ENCODE measurements at places on chromosomes 1 and 21.

GRCh38 chr1:39799770-39800470, 11.3 kb upstream of the BMP8B start:
- peak; percentile 74 for DNase-seq

GRCh38 chr1:104636581-104636980, 886.9 kb downstream of the AMY1C start:
- no peak for DNase-seq

GRCh38 chr1:220045356-220046051, 801 bp downstream of the EPRS1 start:
- DNase-seq = no peak

DNA sequence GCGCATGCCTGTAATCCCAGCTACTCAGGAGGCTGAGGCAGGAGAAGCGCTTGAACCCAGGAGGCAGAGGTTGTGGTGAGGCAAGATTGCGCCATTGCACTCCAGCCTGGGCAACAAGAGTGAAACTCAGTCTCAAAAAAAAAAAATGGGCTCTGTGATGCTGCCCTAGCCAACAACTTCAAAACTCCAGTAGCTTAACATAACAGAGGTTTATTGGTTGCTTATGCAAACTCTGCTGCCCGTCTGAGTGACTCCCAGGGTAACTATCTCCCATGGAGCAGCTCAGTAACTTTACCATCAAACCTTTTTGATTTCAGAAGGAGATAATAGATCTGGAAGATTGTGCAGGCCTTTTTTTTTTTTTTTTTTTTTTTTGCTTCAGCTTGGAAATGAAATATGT, 18.9 kb upstream of the ITLN2 start:
- no peak for DNase-seq

- no peak for DNase-seq
Observed at GRCh38 chr1:54643736-54644135, 2.1 kb downstream of the MROH7 start.

GRCh38 chr1:74714429-74715235, 18.2 kb downstream of the CRYZ start:
- no peak for DNase-seq

DNA sequence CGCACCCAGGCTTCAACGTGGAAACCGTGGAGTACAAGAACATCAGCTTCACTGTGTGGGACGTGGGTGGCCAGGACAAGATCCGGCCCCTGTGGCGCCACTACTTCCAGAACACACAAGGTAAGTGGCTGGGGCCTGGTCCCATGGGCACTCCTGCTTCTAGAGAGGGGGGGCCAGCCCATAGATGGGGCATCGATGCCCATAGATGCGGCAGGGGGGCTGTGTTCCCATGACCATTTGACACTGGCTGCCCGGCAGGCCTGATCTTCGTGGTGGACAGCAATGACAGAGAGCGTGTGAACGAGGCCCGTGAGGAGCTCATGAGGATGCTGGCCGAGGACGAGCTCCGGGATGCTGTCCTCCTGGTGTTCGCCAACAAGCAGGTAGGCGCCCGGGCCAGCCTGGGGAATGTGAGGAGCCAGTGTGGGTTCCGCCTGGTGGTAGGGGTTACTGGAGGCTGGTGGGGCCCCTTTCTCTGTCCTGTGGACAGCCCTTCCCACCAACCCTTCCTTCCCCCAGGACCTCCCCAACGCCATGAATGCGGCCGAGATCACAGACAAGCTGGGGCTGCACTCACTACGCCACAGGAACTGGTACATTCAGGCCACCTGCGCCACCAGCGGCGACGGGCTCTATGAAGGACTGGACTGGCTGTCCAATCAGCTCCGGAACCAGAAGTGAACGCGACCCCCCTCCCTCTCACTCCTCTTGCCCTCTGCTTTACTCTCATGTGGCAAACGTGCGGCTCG, 5.6 kb downstream of the C1orf35 start:
- DNase-seq = no peak

DNA sequence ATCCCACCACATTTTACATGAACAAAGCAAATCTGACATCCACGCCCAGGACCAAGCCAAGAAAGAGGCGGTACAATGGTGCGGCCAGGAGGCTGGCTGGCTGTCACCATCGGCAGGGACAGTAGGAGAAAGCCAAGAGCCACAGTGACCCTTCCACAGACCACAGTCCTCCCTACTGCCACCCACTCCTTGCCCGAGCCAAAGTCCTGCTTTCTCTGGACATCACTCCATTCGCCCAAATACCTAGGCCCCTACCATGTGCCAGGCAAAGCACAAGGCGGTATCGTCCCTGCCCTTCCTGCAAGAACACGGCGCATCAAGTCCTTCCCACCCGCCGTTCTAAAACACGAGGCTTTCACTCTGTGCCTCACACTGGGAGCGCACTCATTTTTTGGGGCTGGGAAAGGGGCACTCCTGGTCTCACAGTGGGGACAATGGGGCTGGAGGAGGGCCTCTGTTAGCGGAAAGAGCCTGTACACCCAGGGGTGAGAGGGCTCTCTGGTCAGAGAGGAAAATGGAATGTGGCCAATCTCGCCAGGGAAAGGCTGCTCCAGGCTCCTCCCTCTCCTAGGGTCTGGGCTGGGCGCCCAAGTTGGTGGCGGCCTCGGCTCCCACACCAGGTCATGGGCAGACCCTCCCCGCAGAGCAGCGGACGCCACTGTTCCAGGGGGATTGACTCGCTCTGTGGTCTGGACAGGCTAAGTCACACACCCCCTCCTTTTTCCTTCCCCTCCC, 26.5 kb downstream of the SSBP3 start:
- no peak for DNase-seq

Data from memory B cell (primary cell).